Esophagus muscularis mucosa (tissue), 4 donors: ENCODE measurements at places on chromosomes 3 and 15. TPM values are rescaled to one million over a fixed set of nuclear protein-coding genes. Genes with fewer than 3 reads are reported as not detected.

AADAC gene
- total RNA-seq = not detected

GRCh38 chr3:109683746-109684145 is 346.4 kb upstream of the DPPA4 start:
- no peak for DNase-seq
- no peak overlapping the region for H3K27ac ChIP-seq
- H3K27me3 ChIP-seq = no peaks in the 10 kb centered on the region
- no peaks in the 10 kb centered on the region for H3K36me3 ChIP-seq
- H3K4me1 ChIP-seq = peaks cover 16% of the 10 kb centered on the region

DNA sequence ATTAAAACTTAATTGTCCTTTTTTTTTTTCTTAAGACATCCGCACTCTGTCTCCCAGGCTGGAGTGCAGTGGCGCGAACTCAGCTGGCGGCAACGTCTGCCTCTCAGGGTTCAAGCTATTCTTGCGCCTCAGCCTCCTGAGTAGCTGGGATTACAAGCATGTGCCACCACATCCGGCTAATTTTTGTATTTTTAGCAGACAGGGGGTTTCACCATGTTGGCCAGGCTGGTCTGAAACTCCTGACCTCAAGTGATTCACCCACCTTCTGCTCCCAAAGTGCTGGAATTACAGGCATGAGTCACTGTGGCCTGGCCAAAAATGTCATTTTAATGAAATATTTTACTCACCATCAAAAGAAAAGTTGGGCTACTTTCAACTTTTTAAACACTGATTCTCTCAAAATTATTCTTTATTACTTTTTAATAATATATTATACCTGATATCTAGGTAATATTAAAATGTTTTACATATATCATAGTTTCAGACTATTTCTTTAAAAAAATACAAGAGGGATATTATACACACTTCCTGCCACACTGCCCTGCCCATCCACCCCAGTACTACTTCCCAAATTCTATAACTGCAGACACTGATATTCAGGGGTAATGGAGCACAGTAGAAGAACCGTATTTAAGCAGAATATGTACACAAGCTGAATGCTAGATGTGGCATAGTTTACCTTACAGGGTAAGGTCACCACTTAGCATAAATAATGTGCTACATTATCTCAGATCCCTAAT is 723.9 kb upstream of the ZNF385D start:
- DNase-seq = no peak
- no peaks in the 10 kb centered on the region for H3K27me3 ChIP-seq
- no peaks in the 10 kb centered on the region for H3K36me3 ChIP-seq

DNA sequence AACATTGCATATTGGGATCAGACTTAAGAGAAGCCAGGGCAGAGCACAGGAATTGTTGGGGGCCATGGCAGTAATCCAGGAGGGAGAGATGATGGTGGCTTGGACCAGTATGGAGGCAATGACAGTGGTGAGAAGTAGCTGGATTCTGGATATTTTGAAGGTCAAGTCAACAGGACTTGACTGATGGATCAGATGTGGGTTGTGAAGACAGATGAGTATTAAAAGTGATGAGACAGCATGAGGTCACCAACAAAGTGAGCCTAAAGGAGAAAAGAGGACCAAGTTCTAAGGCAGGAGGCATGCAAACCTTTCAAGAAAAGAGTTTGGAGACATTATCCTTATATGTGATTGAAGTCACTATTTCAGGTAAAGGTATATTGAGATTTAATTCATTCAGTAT is 56.6 kb upstream of the TIPARP start:
- no peak for DNase-seq
- H3K27ac ChIP-seq = no peak overlapping the region
- no peak overlapping the region for H3K4me3 ChIP-seq
- H3K36me3 ChIP-seq = no peaks in the 10 kb centered on the region
